Activated CD4-positive, alpha-beta memory T cell treated with anti-CD3 and anti-CD28 coated beads, Interleukin-2, amount 10 ng/mL, durations not matched to agents 7 days and 5 days (primary cell): ENCODE measurements at places on chromosomes 1 and 21.

- H3K4me1 ChIP-seq = no peaks in the 10 kb centered on the region
- no peak overlapping the region for H3K27ac ChIP-seq
- no peak for DNase-seq
- H3K27me3 ChIP-seq = no peaks in the 10 kb centered on the region
- H3K4me3 ChIP-seq = no peak overlapping the region
Observed at GRCh38 chr1:176670853-176671252, 207.9 kb downstream of the PAPPA2 start.

DNA sequence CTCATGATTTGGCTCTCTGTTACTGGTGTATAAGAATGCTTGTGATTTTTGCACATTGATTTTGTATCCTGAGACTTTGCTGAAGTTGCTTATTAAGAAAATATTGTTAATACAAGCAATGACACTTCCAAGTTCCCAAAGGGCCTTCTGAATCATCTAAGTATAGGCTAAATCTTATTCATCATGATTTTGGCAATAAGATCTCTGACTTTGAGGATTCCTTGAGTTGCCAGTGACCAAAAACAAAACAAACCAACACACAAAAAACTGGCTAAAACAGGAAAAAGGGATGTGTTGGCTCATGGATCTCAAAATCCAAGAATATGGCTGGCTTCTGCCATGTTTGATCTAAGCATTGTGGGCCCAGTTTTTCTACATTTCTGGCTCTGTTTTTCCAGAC, 163.4 kb downstream of the HHIPL2 start:
- H3K4me3 ChIP-seq = no peak overlapping the region
- no peak overlapping the region for H3K27ac ChIP-seq
- no peak for DNase-seq
- H3K27me3 ChIP-seq = no peaks in the 10 kb centered on the region

- H3K27me3 ChIP-seq = peaks cover 50% of the 10 kb centered on the region
- no peak overlapping the region for H3K4me3 ChIP-seq
- peaks cover 16% of the 10 kb centered on the region for H3K4me1 ChIP-seq
- no peaks in the 10 kb centered on the region for H3K36me3 ChIP-seq
Observed at GRCh38 chr1:47225430-47226100, 6.5 kb downstream of the TAL1 start.

GRCh38 chr1:180278596-180279395, 48.7 kb downstream of the LHX4 start:
- no peak overlapping the region for H3K27ac ChIP-seq
- DNase-seq = no peak
- no peak overlapping the region for H3K4me3 ChIP-seq
- H3K27me3 ChIP-seq = no peaks in the 10 kb centered on the region

DNA sequence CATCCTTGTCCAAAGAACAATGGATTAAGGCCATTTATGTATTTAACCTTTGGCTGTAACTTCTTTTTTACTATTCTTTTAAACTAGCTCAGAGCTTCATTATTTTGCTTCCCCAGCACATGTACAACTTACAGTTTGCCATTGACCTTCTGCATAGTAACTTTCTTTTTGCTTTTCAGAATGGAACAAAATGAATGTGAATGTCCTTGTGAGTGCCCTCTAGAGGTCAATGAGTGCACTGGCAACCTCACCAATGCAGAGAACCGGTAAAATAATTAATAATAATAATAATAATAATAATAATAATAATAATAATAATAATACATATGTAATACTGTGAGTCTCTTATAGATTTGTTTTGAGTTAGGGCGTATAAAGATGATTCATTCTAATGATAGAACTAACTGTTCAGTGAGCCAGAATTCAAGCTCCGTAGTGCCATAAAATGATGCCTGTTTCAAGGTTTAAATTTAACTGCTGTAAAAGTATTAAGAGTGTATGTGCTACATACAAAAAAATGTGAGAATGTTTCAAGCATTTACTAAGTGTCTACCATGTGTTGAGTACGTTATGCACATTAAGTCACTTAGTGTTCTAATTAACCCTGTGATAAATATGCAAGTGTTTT, 69.0 kb upstream of the RAVER2 start:
- DNase-seq = no peak
- no peak overlapping the region for H3K4me3 ChIP-seq
- H3K27me3 ChIP-seq = peaks cover 2% of the 10 kb centered on the region
- no peaks in the 10 kb centered on the region for H3K4me1 ChIP-seq

DNA sequence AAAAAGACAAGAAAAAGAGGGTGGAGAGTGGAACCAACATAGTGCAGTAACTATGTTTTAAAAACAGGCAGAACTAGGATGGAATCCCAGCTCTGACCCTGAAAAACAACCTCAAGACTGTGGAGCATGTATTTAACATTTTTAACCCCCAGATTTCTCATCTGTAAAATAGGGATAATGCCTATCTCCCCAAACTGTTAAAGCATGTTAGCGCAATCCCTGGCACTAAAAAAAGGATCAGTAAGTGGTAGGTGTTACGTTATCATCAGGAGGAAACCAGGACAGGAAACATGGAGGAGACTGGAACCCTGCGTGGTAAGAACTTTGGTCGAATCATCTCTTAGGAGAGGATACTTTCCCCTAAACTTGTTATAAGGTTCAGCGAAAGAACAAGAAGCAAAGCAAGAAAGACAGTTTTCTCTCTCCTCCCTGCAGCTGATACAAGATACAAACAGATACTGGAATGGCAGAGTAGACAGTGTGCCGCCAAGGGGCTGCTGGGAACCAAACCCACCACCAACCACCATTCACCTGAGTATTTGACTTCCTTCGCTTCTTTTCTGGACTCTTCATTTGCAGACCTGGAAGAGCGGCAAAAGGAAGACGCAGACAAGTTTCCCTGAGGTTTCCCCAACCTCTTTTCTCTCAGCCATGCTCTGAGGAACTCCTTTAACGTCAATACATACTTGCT, 991 bp downstream of the PYGO2 start:
- peaks cover 67% of the 10 kb centered on the region for H3K4me1 ChIP-seq
- DNase-seq = no peak
- peaks cover 51% of the 10 kb centered on the region for H3K36me3 ChIP-seq

DNA sequence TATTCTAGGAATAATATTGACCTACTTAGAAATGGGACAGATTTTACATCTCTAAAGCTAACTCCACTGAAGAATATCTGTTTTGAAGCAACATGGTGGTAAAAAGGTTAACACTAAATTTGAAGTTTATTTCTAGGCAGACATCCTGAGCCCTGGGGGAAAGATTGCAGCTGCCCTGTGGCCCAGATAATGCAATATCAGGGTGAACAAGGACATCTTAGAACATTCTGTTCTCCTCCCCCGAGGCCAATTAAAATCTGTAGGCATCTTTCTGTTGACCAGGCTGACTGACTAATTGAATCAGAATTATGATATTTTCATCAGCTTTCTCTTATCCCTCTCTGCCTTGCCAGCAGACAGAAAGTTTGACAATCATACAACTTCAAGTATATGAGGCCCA, 149.8 kb upstream of the DUSP10 start:
- no peak for DNase-seq
- H3K27me3 ChIP-seq = peaks cover 5% of the 10 kb centered on the region
- H3K36me3 ChIP-seq = no peaks in the 10 kb centered on the region
- H3K4me3 ChIP-seq = no peak overlapping the region
- H3K4me1 ChIP-seq = no peaks in the 10 kb centered on the region

DNA sequence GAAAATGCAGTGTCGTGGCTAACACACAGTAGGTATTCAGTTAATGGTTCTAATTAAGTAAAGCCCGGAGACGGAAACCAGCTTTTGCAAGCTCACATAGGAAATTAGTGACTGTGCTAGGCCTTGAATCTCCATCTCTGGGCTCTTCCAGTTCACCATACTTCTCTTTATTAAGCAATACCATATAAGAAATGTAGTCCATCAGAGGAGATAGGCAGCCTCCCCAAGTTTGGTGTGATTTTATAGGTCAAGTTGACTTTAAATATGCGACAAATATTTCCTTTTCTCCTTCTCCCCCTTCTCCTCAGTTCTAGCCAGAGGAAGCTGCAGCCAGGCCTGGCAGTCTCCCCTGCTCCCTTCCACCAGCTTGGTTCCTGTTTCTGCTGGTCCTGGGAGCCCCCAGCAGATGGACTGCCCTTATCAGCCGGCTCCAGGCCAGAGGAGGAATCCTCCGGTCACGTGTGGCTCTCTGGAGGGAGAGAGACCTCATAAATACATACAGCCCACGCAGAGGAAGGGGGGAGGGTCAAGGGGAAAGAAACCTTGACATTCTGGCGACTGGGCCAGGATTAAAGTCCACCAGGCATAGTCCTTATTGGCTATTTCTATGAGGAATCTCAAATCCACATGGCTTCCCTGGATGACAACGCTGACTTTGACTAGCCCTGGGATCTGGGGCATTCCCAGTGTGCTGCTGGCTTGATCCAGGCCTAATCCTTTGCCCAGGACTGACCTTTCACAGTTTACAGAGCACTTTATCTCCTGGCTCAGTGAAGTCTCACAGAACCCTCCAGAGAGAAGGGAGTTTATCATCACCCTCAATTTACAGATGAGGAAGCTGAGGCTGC, 115.1 kb upstream of the JUN start:
- H3K27ac ChIP-seq = no peak overlapping the region
- no peak for DNase-seq
- no peaks in the 10 kb centered on the region for H3K27me3 ChIP-seq
- H3K4me3 ChIP-seq = no peak overlapping the region
- H3K36me3 ChIP-seq = no peaks in the 10 kb centered on the region
- peaks cover 22% of the 10 kb centered on the region for H3K4me1 ChIP-seq

DNA sequence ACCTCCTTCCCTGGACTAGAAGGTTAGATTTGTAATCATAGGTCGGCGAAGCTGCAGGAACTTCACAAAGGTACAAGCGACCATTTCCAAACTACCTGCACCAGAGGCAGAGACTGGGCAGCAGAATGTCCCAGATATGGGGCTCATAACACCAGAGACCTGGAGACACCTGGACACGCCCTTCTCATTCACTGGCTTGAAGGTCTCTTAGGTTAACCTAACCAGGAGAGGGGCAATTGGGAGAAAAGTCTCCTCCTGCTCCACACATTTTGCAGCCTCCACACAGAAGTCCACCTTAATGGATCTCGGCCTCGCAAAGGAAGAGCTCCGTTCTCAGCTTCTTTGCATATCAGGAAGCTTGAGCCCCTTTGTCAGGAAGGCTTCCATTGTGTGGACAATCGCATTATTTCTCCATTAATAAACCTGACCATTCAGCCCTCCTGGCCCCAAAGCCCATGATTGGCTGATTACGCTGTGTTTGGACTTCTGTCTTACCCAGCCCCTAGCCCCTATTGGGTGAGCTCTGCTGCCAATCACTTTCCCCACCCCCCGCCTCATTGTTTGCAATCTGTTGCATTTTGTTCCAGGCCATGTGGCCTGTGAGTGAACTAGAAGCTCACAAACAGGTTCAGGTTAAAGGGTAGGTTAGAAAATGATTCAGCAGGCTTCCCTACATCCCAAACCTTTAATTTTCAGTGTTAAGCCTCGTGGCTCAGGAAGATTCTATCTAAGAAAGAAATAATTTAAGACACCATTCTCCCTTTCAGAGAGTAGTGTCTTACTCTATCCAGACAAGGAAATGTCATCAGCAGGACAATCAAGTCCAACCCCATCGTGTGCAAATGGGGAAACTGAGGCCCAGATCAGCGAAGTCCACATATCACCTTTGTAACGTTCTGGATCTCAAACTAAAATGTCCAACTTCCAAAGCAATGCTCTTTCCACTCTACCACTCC, 2.8 kb downstream of the MYCL start:
- H3K27me3 ChIP-seq = peaks cover 68% of the 10 kb centered on the region
- no peak overlapping the region for H3K27ac ChIP-seq
- no peaks in the 10 kb centered on the region for H3K36me3 ChIP-seq
- H3K4me1 ChIP-seq = peaks cover 5% of the 10 kb centered on the region
- H3K4me3 ChIP-seq = no peak overlapping the region

DNA sequence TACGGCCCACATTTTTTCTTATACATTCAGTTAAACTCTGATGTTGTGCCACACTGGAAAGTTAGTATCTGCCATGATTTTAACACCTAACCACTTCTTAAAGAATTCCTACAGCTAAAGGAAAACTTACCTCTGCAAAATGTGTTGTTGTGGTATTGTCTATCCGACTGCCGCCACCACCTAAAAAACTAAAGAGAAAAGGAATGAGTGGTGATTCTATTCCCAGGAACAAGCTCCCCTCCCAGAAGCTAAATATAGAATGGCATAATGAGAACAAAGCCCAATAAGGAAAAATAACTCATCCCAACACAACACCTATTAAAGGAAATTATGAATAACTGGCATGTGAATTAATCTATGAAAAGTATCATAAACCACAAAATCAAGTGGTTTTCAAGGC, 39.5 kb downstream of the RNF115 start:
- peaks cover 30% of the 10 kb centered on the region for H3K4me1 ChIP-seq
- DNase-seq = no peak
- no peak overlapping the region for H3K4me3 ChIP-seq
- H3K27ac ChIP-seq = no peak overlapping the region

GRCh38 chr1:205943245-205943644, at the start of gene SLC26A9:
SLC26A9 (minus strand) TSS chr1:205943456; CDS start chr1:205935820, 7,636 bp downstream.
- no peaks in the 10 kb centered on the region for H3K36me3 ChIP-seq
- H3K4me1 ChIP-seq = no peaks in the 10 kb centered on the region
- H3K27ac ChIP-seq = no peak within 1 kb of the TSS
- no peak for DNase-seq
- no peak within 1 kb of the TSS for H3K4me3 ChIP-seq

DNA sequence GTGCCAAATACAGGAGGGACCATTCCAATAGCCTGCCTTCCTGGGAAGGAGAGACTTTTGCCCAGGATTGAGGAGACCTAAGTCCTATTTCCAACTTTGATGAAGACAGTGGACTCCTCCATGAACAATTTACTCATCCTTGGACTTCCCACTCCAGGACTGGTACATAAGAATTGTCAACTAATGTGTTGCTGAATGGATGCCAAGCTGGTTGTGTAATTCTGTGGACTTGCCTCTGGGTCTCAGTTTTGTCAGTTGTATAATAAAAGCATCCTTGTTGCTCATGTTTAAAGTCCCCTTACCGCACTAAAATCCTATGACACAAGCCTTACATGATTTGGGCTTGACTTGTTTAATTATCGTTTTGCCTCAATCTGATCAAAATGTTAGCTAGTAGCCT, 13.2 kb upstream of the ZP4 start:
- DNase-seq = no peak
- H3K27me3 ChIP-seq = no peaks in the 10 kb centered on the region
- no peak overlapping the region for H3K4me3 ChIP-seq
- no peak overlapping the region for H3K27ac ChIP-seq

- H3K36me3 ChIP-seq = no peaks in the 10 kb centered on the region
- DNase-seq = no peak
- H3K27ac ChIP-seq = no peak overlapping the region
- no peak overlapping the region for H3K4me3 ChIP-seq
- H3K27me3 ChIP-seq = no peaks in the 10 kb centered on the region
Observed at GRCh38 chr1:217712925-217713597, 81.9 kb downstream of the SPATA17 start.
